Muscle of back (tissue), 13 donors: ENCODE measurements at places on chromosomes 6 and 20. TPM values are rescaled to one million over a fixed set of nuclear protein-coding genes. Genes with fewer than 3 reads are reported as not detected.
A peak's percentile ranks its signal among the peaks of the same experiment; 100 is the strongest.

DNA sequence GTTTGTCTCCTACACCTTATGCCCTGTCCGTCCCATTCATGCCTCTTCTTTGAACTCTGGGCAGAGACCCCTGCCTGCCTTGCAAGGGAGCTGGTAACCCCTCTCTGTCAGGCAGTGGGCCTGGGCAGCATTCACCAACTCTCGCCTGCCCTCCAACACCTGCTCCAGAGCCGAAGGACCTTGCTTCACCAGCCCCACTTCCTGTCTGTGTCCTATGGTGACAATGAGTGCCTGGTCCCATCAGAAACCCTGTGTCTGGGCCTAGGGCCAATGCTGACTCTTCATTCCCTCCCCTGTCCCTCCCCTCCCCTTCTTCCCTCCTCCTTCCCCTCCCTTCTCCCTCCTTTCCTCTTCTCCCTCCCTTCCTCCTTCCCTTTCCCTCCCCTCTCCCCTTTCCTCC, 22.8 kb upstream of the PCMTD2 start:
- DNase-seq: no peak

DNA sequence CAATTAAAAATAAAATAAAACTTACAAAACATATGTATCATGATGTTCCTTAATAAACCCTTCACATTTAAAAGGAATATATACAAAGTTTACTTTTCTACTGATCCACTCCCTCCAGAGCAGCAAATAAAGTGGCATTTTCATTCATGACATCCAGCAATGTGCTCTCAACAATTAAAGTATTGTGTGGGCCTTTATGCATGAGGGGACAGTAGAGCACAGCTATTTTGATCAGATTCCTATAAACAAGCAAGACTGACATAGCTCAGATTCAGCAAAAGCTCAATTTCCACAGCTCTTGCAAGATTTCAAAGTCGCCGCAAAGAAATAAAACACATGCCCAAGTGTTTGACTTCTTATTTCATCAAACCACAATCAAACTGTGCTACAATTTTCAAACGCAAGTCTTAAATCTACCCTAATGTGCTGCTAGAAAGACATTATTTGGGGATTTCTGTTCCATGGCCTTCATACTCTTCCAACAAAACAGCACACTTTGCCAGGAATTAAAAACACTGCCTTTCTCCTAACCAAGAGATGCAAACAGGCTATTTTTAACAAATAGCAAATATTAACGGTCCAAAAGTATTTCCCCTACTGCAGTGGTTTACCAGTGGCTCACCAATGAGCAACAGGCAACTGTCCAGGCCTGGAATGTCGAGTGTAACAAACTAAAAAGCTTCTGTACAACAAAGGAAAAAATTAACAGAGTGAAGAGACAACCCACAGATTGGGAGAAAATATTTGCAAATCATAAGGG, 52.3 kb downstream of the MBOAT1 start:
- DNase-seq: no peak

LRRC73 gene
- polyA plus RNA-seq: 0.22 TPM

GRCh38 chr6:102981490-102982015, 1588.0 kb downstream of the GRIK2 start:
- no peak for DNase-seq

POM121L2 gene
- not detected for polyA plus RNA-seq

- DNase-seq: peak; percentile 58
Observed at GRCh38 chr20:49595811-49596561, 28.0 kb upstream of the PTGIS start.

ARFGEF3 gene
- polyA plus RNA-seq: 0.76 TPM

DNA sequence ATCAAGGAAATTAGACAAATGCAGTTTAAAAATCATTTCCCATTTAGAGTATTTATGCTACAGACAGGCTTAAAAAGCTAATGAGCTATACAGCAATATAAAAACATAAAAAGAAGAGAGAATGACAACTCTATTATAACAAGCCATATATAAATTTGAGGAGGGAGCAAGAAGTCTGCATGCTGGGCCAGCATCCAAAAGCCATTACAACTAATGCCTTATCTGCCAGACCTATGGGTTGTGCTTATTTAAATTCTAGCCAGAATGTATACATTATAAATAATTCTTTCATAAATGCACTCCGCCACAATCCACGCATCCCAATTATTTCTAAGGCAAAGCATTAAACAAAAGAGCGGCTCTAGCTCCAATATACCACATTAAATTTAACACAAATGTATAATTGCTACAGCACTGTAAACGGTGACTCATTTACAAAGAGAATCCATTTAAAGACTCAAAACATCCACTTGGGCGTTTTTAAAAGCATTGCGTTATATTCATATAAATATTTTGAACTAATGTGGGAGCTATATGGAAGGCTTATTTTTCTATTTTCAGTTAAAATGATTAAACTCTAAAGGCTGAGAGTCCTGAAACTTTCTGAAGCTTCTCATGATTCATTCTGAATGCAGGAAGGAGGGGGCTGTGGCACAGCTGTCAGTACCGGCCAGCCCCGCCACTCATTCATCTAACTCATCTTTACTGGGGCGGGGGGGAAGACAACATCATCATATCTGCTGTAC, 37.7 kb upstream of the RAB22A start:
- DNase-seq: no peak

FUT9 gene
- polyA plus RNA-seq: 0.14 TPM

DNA sequence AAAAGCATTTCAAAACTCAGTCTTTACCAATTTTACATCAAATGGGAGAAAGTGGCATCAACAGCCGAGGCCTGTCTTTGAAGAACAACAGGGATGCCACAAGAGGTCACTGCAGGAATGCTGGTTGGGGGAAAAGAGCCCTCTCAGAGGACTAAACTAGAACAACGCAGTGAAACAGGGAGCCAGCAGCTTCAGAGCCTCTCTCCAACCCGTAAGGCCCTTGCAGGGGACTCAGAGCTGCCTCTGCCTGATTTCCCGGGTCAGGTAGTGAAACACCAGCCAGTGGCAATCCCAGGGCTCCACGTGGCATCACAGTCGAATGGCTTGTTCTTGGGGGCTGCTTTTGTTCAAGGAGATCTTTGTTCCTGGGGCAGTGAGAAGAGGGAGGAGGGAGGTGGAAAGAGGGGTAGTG, 55.0 kb upstream of the KCNK16 start:
- DNase-seq: peak; percentile 73

GRCh38 chr20:49785149-49785851, 27.3 kb upstream of the SLC9A8 start:
- no peak for DNase-seq

GRCh38 chr20:21705575-21706260, at the start of gene PAX1:
TSS of gene PAX1 (plus strand) at chr20:21705664. CDS start at chr20:21705713, 49 bp downstream.
- no peak for DNase-seq

DNA sequence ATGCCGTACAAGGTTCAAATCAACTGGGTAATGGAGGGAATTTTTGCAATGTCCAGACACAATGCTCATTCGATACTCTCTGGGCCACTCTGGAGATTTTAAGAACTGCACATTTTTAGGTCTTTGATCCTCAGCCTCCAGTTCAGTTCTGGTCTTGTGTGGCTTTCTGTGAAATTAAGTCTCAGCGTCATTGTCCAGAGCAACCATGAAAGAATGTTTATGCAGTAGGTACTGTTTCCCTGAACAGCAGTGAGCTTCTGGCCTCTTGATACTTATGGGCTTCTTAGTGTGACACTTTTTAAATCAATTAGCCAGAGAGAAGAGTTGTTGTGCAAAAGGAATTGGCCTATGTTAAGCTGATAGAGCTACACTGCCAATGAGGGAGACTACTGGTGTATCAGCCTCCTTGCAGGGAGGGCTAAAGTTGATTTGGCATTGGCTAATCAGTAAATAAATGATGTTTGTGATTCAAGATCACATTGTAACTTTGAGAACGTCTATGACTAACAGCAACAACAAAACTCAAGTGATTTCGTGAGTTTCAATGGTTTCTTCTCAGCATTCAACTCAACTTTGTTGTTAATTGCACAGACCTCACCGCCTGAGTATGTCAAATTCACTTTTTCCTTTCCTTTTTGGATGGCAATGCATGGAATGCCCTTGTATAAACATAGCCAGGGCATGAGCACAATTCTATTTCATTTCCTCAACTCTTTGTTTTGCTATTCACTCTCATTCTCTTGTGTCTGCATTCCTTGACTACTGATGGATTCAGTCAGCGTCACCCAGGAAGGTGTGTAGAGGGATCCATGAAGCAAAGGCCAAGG, 85.1 kb downstream of the GJA1 start:
- no peak for DNase-seq

GRCh38 chr20:43740642-43741041, 13.8 kb upstream of the GTSF1L start:
- no peak for DNase-seq

DNA sequence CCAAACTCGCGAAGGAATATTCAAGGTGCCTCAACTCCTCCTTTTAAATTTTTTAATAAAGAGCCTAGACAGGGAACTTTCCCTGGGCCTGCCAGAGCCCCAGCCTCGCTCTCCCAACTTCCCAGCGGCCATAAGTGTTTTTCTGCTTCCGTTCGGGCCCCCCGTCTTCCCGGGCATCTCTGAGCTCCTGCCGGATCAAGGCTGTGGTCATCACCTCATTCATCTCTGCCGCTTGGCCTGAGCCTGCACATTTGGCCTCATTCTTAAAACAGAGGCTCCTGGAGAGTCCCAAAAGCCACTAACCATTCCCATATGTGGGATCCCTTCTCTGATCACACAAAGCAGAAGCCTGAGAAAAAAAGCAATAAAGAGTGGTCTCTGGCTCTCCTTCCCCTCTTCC, 969.1 kb upstream of the DEFB115 start:
- no peak for DNase-seq

- peak; percentile 39 for DNase-seq
Observed at GRCh38 chr20:56781108-56781739, 152.1 kb downstream of the TFAP2C start.
